Heart right ventricle (tissue), 16 donors: ENCODE measurements at places on chromosomes 12 and 14.
A peak's percentile ranks its signal among the peaks of the same experiment; 100 is the strongest.

GRCh38 chr14:92973261-92973797, 50.4 kb downstream of the CHGA start:
- peak; percentile 82 for DNase-seq

GRCh38 chr14:88424573-88424972, 39.1 kb downstream of the SPATA7 start:
- no peak for DNase-seq

GRCh38 chr14:61099216-61099835, 118.3 kb downstream of the SLC38A6 start:
- no peak for DNase-seq

GRCh38 chr12:40207551-40207950, 17.2 kb upstream of the LRRK2 start:
- DNase-seq, result no peak

- no peak for DNase-seq
Measured at GRCh38 chr14:91997492-91997891, 42.4 kb downstream of the TRIP11 start.
